Dermis lymphatic vessel endothelial cell (primary cell): ENCODE measurements at places on chromosomes 7 and 10. TPM values are rescaled to one million over a fixed set of nuclear protein-coding genes. Genes with fewer than 3 reads are reported as not detected.

NRCAM gene
- 0.60 and 1.2 TPM in 2 replicates for total RNA-seq

UTF1 gene
- total RNA-seq: not detected in 2 replicates

CTBP2 gene
- 99.0 and 128 TPM in 2 replicates for total RNA-seq

TSPAN12 gene
- 128 and 134 TPM in 2 replicates for total RNA-seq

FHIP2A gene
- total RNA-seq: 35.0 and 35.8 TPM in 2 replicates

PSD gene
- total RNA-seq: 0.11 and 0.26 TPM in 2 replicates

CFAP46 gene
- total RNA-seq: 0.26 and 0.54 TPM in 2 replicates

THNSL1 gene
- total RNA-seq: 2.2 and 5.4 TPM in 2 replicates

TMEM270 gene
- not detected in 2 replicates for total RNA-seq
